Brain (organoid and tissue), 16 donors: ENCODE measurements at places on chromosomes 1 and 21. TPM values are rescaled to one million over a fixed set of nuclear protein-coding genes. Genes with fewer than 3 reads are reported as not detected.

MRPL20 gene
- 152 TPM for polyA plus RNA-seq

C1orf116 gene
- polyA plus RNA-seq, result 2.1 TPM

HIVEP3 gene
- polyA plus RNA-seq, result 5.4 TPM

PBX1 gene
- polyA plus RNA-seq, result 72.1 TPM

MPZ gene
- polyA plus RNA-seq, result 2.6 TPM

LZIC gene
- polyA plus RNA-seq, result 60.4 TPM
